ENCODE measurements at places on chromosomes 6 and 20. TPM values are rescaled to one million over a fixed set of nuclear protein-coding genes. Genes with fewer than 3 reads are reported as not detected.

Gene MYLK4
- polyA plus RNA-seq = 0.22 TPM

Gene SPATA25
- polyA plus RNA-seq = not detected

Gene CALHM5
- 0.94 TPM for polyA plus RNA-seq

Gene ADGRB3
- not detected for polyA plus RNA-seq

Gene ZNF337
- 15.9 TPM for polyA plus RNA-seq

Gene RAET1L
- polyA plus RNA-seq = 8.5 TPM

Gene HLA-DPB1
- polyA plus RNA-seq = not detected

Gene MAFB
- polyA plus RNA-seq = 1.7 TPM

Gene CASS4
- not detected for polyA plus RNA-seq

Gene RHAG
- polyA plus RNA-seq = not detected

Gene ITPA
- 40.5 TPM for polyA plus RNA-seq

Gene THBD
- polyA plus RNA-seq = 2.1 TPM

Gene SYNCRIP
- polyA plus RNA-seq = 20.3 TPM

Gene ASIP
- polyA plus RNA-seq = not detected

Gene GPLD1
- polyA plus RNA-seq = 0.01 TPM

Gene FKBP1C
- 2.9 TPM for polyA plus RNA-seq

Gene LGSN
- polyA plus RNA-seq = not detected

Gene UCKL1
- 24.1 TPM for polyA plus RNA-seq

Gene ENPP3
- not detected for polyA plus RNA-seq

Gene NHLRC1
- 1.2 TPM for polyA plus RNA-seq

Gene VPS16
- polyA plus RNA-seq = 28.7 TPM

Gene PPDPF
- 68.4 TPM for polyA plus RNA-seq

Gene PLCB4
- polyA plus RNA-seq = 3.1 TPM

Gene GNRH2
- not detected for polyA plus RNA-seq

Gene HEY2
- not detected for polyA plus RNA-seq

Gene PAK5
- polyA plus RNA-seq = 0.01 TPM
